NCI-H460 (cell line): ENCODE measurements at places on chromosomes 3 and 15. TPM values are rescaled to one million over a fixed set of nuclear protein-coding genes. Genes with fewer than 3 reads are reported as not detected.

DNA sequence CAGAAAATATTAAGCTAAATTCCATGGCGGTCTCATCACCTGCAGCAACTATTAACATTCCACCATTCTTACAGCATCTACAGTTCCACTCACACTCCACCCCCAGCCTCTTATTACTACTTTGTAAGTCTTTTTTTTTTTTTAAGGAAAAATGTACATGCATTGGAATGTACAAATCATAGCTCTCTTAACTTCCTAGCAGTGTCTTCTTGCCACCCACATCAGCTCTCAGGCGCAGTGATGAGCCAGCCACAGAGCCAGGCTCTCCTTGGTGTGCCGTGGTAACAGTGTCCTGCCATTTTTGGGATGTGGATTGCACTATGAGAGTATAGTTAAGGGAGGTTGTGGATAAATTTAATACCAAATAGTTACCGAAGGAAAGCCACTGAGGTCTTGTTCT is 17.8 kb downstream of the ABHD17C start:
- no peak for DNase-seq

- no peak for DNase-seq
These were observed 1.2 kb downstream of the USP19 start for GRCh38 chr3:49119439-49119838.

DNA sequence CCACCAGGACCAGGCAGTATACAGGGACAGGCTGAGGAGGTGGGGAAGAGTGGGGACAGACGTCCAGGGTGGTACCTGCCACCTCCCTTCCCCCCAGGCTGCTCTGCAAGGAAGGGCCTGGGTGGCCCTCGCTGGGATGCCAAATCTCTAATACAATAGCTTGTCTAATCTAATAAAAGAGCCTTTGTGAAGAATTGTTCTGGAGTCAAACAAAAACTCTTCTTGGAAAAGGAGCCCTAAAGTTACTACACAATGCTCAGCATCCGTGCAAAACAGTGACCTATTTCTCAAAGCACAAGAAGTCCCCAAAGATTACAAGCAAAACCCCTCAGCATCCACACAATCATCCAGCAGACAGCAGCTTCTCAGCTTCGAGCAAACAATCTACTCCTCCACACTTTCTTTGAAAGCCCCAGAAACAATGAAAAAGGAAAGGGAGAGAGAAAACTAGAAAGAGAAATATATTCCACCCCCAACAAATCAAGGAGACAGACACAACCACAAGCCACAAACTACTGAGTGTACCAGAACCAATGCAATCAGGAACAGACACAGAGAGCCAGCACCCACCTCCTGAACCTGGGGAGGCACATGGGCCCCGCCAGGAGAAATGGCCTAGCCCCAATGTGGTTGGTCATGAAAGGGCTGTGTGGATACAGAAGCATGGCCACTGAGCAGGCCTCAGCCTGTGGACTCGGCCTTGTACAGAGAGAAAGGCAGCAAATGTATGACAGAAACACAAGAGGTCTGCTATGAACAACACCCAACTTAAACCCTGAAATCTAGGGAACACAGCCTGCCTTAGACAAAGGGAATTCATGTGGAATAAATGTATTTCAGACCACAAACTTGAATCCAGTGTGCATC is 177.1 kb upstream of the CHRNA7 start:
- DNase-seq = no peak

- no peak for DNase-seq
These were observed 115.8 kb downstream of the LRIG1 start for GRCh38 chr3:66385066-66385465.

GRCh38 chr3:86708893-86709292 is 282.1 kb downstream of the VGLL3 start:
- DNase-seq = no peak

DNA sequence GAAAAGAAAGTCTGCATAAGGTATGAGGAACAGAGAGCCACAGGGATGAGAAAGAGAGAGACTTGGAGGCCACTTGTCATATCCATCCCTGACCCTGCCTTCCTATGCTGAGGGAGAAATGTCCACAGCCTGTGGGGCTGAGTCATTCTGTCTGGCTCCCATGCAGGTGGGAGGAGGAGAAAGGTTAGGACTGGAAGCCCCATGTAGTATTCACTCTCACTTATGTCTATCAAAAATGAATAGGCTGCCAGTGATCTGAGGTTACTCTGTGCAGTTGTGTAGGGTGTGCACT is 71.3 kb downstream of the RAB11A start:
- DNase-seq = no peak

- no peak for DNase-seq
These were observed 16.9 kb upstream of the LRRC31 start for GRCh38 chr3:169886671-169887070.

DNA sequence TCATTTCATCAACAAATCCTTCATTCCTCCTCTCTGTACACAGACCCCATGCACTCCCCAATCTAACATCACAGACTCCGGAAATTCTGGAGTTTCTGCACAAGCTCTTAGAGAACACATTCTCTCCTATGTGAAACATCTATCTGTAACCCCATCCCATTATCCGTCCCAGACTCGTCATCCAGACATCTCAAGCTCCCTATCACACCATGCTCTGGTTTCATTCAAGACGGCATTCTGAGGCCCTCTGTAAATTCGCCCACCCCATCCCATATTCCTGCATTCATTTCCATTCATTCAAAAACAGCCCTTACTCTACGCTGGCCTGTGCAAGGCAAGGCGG is 575 bp downstream of the LEO1 start:
- no peak for DNase-seq

- DNase-seq = no peak
These were observed 40.8 kb upstream of the CD47 start for GRCh38 chr3:108131475-108132134.

GRCh38 chr3:132622148-132622547 is 25.1 kb downstream of the ACKR4 start:
- no peak for DNase-seq

DNA sequence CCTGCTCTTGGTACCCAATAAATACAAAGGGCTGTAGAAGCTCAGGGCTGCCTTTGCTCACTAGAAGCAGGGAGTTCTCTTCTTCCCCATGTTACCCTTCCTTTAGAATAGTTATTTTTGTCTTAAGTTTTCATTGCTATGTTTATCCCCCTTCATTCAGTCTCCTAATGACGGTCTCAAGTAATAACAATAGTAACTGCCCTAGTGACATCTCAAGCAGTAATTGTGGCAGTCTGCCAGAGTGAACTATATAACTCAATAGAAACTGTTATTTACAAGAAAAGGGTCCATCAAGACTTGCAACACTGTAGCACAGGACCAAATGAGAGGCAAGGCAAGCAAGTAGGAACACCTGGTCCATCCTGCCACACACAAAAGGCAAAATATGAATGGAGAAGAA is 32.5 kb upstream of the SIN3A start:
- DNase-seq = no peak

DNA sequence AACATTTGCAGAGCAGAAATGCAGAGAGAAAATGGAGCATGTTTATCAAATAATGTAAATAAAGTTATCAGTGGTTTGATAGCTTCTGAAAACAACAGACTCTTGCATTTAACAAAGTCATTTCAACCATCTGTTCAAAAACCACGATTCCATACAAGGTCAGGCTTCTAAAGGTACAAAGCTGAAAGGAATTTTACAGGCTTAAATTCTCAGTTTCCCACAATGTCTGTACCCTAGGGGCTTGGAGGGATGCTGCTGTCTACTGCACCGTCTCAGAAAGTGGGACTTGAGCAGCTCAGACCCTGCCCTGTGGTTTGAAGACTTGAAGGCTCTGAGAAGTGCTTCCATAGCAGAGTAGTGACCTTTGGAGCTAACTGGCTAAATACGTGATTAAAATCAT is 30.4 kb upstream of the TM4SF1 start:
- DNase-seq = no peak

- DNase-seq = no peak
These were observed 242.3 kb downstream of the LPP start for GRCh38 chr3:188396251-188396650.

- DNase-seq = no peak
These were observed 48.1 kb upstream of the XXYLT1 start for GRCh38 chr3:195319060-195319459.

- no peak for DNase-seq
These were observed 478.3 kb upstream of the PPP2R3A start for GRCh38 chr3:135487261-135487660.

GRCh38 chr3:8201886-8202285 is 299.7 kb upstream of the LMCD1 start:
- no peak for DNase-seq

DNA sequence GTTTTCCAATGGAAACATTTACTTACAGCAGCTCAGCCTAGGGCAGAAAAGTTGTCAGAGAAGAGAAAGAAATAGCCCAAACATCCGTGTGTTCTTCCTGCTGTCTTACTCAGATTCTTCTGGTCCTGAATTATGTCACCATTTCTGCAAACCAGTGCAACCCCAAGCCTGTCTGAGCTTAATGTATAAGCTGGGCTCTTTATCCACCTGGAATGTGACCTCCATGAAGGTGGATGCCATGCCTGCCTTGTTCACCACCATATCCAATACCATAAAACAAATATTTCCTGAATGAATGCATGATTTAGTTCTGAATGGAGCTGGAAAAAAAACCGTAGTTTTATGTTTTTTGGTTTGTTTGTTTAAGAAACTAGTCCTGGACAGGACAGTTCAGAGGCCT is 150.9 kb downstream of the RYR3 start:
- DNase-seq = no peak

DNA sequence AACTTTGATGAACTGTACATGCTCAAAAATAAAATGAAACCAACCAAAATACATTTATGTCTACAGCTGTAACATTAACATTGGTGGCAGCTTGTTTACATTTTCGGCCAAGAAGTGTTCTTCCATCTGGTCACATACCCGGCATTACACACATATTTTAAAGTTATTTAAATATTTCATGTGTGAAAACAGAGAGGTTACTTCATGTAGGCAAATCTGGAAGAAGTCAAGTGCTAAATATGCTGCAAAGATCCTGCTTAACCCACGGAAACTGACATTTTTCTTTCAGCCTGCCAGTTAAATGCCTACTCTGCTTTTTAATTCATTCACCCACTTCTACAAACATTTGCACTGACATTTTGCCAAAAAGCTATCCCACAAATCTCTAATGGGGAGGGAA is 69.7 kb downstream of the MB21D2 start:
- DNase-seq = no peak

- DNase-seq = no peak
These were observed 59.6 kb downstream of the BDH1 start for GRCh38 chr3:197495999-197496745.

The EXD1 gene
- total RNA-seq = not detected in 2 replicates

The PLCH1 gene
- total RNA-seq = 0.79 and 0.81 TPM in 2 replicates

The P2RY1 gene
- total RNA-seq = 2.2 and 3.7 TPM in 2 replicates
